Activated naive CD4-positive, alpha-beta T cell treated with Interleukin-2 at 50 U/mL for 16 hours (primary cell): ENCODE measurements at places on chromosomes 5 and 9.

DNA sequence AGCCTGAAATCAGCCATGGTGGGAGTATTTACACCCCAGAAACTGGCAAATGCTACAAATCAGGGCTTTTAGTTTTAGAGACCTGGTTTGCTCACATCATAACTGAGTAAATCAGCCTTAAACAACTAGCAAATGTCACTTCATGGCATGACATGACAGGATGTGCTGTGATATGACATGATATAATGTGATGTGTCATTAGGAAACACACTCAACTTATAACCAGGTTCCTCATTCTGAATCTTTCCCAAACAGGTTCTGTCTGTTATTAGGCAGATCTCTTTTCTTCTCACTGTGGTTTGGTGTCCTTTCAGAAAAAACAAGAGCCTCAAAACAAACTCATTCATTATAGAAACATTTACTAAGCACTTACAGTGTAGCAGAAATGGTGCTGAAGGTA is 90.5 kb downstream of the ADAMTS12 start:
- no peak for DNase-seq

DNA sequence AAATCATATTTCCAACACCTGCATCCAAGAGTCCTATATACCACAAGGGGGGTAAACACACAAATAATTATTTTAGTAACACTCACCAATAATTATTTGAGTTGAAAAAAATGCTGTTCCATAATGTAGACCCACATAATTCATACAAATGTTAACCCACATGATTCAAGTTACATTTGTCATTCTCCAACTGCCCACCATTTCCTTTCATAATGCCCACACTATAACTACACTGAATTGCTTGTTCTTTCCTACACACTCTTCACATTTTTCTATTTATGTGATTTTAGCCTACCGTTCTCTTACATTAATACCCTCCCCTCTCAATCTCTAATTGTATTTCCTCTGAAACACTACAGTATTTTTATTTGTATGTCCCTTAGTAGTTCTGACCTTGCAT is 35.9 kb upstream of the HK3 start:
- DNase-seq, result no peak

DNA sequence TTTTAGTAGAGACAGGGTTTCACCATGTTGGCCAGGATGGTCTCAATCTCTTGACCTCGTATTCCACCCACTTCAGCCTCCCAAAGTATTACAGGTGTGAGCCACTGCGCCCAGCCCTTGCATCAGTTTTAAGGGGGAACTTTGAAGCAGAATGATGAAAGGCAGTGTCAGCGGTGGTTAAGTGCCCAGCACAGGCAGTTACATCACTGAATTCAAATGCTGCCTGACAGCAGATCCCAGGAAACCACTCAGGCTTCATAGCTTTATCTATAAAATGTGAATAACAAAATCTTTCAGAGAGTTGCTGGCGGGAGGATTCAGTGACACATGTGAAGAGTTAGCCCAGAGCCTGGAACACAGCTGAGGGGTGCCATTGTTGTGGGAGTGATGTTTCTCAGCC is 26.5 kb downstream of the FGF1 start:
- no peak for DNase-seq

- no peak for DNase-seq
Measured at GRCh38 chr5:78555870-78556269, 92.7 kb downstream of the LHFPL2 start.

GRCh38 chr9:110143485-110143884 is 64.5 kb downstream of the C9orf152 start:
- no peak for DNase-seq

DNA sequence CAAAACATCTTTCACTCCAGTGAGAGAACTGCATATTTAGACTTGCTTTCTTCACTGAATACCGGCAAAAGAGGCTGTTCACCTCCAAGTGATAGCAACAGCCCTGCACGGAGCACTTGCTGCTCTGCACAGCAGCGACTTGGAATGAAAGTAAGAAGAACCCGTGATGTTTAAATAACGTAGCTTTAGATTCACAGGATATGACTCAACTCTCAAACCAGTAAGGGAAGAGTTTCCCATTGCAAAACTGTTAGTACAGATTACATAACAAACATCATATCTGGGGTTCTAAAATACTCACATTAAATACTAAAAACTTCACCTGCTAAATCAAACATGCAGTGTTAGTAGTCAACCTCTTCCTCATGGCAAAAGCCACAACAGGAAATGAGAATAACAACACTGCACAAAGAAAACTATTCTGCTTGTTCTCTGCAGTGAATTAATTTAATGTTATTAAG is 203.4 kb downstream of the MCTP1 start:
- no peak for DNase-seq

DNA sequence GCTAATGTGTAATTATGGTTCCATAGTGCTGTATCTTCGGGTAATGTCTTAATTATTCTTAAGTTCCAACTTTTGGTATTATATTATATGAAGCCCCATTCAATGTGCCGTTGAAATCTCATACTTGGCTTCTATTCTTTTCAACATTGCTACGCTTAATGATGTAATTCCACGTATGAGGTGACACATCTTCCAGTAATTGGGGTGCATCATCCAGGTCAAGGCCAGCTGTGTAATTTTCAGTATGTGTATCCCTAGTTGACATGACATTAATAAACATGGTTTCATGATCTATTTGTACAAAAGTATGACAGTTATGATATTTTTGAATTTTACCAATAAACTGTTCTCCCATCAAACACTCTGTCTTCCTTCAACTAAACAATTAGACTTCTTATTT is 546.3 kb downstream of the CTNND2 start:
- no peak for DNase-seq

DNA sequence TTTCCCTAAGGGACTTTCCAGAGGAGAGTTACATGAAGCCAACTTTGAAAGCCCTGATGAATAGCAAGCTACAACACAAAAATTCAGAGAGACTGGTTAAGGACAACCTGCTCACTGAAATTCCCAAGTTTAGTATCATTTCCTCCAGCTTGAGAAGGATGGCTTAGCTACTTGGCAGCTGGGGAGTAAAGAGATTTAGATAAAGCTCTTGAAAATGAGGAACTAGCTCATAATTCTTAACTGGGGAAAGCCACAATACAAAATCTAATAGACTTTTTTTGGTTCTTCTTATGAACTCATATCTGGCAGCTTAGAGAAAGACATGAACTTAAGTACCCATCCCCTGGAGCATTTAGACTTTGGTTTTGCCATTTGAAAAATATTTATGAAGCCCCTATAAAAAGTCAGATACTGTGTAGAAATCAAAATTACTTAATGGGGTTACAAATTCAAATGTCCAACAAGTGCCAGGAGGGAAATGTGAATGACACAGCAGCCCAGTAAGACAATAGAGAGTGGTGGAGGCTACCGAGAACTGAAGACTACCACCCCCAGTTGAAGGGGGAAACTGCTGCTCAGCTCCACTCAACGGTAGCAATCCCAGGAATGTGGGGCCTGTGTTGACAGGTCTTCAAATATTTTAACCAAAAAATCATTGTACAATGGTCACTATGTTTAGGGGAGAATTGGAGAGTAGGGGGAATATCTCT is 79.4 kb upstream of the ADRB2 start:
- DNase-seq, result no peak

DNA sequence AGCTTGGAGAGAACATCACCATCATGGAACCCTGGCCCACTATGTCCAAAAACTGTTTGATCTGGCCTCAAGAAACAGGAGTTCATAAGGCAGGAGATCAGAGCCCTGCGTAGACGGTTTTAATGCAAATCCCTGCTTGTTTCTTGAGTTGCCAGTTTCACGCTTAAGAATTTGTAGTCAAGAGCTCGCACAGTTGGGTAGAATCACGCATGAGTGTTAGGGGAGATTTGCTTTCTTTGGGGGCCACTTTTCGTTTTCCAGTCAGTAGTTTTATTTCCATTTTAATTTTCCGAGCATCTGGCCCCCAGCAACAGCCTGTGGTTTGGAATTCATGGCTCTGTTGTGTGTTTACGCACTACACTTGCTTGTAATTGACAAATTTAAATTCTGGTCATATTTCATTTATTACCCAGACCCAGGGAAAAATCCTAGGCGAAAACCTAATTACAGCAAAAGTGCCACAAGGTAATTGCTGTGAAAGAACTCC is 6.6 kb upstream of the C5orf58 start:
- DNase-seq, result no peak

GRCh38 chr5:79086116-79086515 is 16.5 kb downstream of the BHMT2 start:
- no peak for DNase-seq

DNA sequence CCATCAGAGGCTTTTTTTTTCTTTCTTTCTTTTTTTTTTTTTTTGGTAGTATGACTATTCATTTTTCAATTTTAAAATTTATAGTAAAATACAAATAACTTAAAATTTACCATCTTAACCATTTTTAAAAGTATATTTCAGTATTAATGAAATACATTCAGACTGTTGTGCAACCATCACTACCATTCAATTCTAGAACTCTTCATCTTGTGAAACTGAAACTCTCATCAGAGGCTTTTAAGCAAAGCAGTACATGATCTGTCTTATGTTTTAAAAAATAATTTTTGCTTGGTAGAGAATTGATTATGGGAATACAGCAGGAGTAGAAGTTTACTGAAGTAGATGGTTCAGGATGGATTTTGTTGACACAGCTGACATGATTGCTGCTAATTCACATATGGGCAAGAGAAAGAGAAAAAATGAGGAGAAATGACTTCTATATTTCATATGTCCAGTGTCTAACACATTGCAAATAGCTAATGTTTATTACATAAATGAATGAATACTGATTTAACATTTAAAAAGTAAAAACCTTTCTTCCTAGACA is 13.4 kb downstream of the ELOVL7 start:
- DNase-seq, result no peak

DNA sequence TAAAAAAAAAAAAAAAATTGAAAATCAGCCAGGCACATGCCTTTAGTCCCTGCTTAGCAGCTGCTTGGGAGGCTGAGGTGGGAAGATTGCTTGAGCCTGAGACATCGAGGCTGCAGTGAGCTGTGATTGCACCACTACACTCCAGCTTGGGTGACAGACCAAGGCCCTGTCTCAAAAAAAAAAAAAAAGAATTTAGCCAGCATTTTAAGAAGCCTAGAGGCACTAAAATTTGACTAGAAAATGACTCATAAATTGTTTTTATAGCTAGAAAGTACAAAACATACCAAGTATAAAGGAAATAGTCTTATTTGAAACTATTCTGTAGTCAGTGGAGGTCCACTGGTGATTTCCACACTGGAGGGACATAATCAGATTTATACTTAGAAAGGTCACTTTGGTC is 17.5 kb downstream of the LRRC70 start:
- no peak for DNase-seq

- no peak for DNase-seq
Measured at GRCh38 chr5:135950611-135951010, 4.2 kb downstream of the LECT2 start.

GRCh38 chr5:111075520-111075919 is 4.0 kb downstream of the TSLP start:
- DNase-seq, result no peak

- DNase-seq, result no peak
Measured at GRCh38 chr5:14545308-14545707, 36.3 kb upstream of the OTULINL start.

DNA sequence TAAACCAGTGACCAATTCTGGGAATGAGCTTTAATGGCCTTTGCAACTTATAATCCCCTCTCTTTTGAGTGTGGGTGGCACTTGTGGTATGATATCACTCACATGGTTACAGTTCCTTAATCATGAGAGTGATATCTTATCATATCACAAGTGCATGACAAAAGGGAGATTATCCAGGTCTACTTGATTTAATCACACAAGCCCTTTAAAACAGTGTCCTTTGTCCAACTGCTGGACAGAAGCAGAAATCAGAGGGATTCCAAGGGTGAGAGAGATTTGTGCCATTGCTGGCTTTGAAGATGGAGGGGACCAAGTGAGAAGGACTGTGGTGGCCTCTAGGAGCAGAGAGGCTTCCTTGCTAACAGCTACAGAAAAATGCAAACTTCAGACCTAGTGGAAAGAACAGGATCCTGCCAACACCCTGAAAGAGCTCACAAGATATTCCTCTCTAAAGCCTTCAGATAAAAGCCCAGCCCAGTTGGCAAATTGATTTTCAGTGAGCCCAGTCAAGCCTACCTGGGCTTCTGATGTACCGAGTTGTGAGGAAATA is 279.0 kb upstream of the TLE4 start:
- DNase-seq, result no peak

- DNase-seq, result peak; percentile 39
Measured at GRCh38 chr5:82793808-82794419, 283.3 kb downstream of the TMEM167A start.

GRCh38 chr9:107667231-107668070 is 177.9 kb upstream of the KLF4 start:
- no peak for DNase-seq

DNA sequence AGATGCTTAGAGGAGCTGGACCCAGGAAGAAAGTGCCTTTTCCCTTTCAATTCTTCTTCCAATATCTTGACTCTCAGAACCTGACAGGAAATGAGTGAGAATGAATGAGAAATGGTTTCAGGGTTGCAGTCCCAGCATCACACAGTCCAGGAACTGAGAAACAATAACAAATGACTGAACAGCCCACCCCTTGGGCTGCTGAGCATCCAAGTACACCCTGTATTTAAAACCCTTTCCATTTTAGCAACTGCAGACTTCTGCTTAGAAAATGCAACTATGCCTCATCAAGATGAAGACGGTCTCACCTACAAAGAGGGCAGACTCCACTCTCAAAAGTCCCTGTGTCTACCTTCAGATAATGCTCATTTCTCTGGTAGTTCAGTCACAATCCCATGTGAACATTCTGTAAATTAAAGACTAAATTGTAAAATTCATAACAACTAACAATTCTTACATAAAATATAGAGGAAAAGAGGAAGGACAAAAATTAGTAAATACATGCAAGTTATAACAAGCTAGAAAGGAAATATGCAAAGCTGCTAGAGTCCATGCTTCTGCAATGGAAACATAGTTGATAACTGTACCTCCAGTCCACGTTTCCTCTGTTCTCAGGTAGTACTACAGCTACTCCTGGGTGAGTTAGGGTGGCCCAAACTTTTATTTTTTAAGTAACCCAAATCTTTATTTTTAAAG is 316.5 kb downstream of the ICE1 start:
- DNase-seq, result no peak

- no peak for DNase-seq
Measured at GRCh38 chr5:107555425-107556090, 115.2 kb downstream of the EFNA5 start.

- no peak for DNase-seq
Measured at GRCh38 chr5:148967783-148968182, 95.1 kb downstream of the SH3TC2 start.
